Diencephalon (tissue), 1 donor: ENCODE measurements at places on chromosomes 2 and 18. TPM values are rescaled to one million over a fixed set of nuclear protein-coding genes. Genes with fewer than 3 reads are reported as not detected.

The GPD2 gene
- total RNA-seq, result 112 TPM

The FBXO36 gene
- total RNA-seq, result 12.7 TPM

The COL4A4 gene
- total RNA-seq, result 2.1 TPM

The SLC5A7 gene
- 14.3 TPM for total RNA-seq

The AKAIN1 gene
- total RNA-seq, result not detected

The MC4R gene
- total RNA-seq, result 14.8 TPM

The PRKAG3 gene
- total RNA-seq, result not detected

The TUBA3E gene
- not detected for total RNA-seq

The LIMS3 gene
- total RNA-seq, result 2.1 TPM

The TMEM200C gene
- 10.6 TPM for total RNA-seq

The CDK5R2 gene
- 13.4 TPM for total RNA-seq

The CXXC1 gene
- total RNA-seq, result 46.1 TPM

The TNFRSF11A gene
- total RNA-seq, result 0.46 TPM
